ENCODE measurements at places on chromosomes 5 and 9.

GRCh38 chr9:125974705-125975104 lies 227.5 kb downstream of the PBX3 start:
- DNase-seq: no peak

- DNase-seq: no peak
These were observed 135.7 kb upstream of the PITX1 start for GRCh38 chr5:135169753-135170152.

- DNase-seq: no peak
These were observed 152.2 kb downstream of the TMEM167A start for GRCh38 chr5:82925061-82925411.

DNA sequence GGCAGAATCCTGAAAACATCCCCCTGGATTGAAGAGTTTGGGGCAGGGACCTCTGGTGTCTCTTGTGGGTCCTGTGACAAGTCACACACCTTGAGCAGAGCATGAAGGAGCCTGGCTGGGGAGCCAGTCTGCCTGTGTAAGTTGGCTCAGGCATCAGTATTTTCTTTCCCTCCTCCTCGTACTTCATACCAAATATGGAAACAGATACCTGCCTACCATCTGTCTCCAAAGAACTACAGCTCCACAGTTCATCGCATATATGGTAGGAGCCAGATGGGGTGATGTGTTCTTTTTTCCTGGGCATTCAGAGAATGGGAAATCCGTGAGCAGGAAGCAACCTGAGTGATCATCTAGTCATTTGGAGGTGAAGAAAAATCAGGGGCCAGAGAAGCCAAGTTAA lies 177.3 kb upstream of the RAD23B start:
- DNase-seq: no peak

GRCh38 chr5:179680014-179680779 lies 637 bp downstream of the CBY3 start:
- no peak for DNase-seq

GRCh38 chr9:90394871-90395270 lies 247.8 kb downstream of the DIRAS2 start:
- no peak for DNase-seq

DNA sequence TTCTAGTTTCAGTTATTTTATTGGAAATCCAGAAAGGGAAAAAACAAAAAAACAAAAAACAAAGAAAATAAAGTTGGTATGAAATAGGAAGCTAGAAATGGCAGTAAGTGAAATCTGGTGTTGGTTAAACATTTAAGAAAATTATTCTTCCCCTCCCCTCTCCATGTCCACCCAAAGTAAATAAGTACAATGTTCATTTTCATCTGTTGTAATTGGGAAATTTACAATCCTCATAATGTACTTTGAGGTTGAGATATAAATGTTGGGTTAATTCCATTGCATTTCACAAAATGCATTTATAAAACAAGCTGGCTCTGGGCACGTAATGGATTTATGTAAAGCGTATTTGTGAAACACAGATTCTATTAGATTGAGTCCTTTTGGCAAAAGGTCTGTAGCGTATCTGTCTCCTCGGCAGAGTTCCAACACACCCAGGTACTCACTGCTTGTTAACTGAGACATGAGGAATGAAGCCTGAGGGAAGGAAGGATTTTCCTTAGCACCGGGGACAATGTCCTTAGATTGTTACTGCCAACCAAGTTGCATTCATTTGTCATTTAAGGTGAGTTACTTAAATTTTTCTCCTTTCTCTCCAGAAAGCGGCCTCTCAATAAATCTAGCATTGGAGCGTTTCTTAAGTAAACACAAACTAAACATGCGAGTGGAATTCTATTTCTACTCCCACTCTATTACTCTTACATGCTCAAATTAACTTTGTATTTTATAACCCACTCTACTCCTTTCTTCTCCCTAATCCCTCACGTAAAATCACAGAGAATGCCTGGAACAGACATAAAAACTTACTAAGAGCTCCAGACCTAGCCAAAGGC lies 912.3 kb upstream of the WWC1 start:
- no peak for DNase-seq

GRCh38 chr9:123359106-123359505 lies 3.1 kb downstream of the CRB2 start:
- no peak for DNase-seq

DNA sequence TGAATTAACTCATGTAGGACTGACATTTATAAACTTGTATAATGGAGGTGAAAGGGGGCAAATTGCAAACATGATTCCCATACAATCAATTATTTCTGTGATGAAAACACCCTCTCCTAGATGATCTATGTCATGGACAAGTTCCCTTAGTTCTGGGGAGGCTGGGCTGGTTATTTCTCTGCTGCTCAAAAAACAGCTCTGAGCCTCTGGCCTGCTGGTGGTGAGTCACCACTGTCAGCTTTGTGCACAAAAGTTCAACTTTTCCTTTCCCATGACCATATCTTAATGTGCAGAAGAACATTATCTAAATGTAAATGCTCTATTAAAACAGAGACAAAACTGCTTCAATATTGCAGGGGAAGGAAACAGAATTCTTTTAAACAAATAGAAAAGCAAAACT lies 85.0 kb downstream of the HMHB1 start:
- DNase-seq: no peak

- DNase-seq: no peak
These were observed 29.6 kb upstream of the PRDM12 start for GRCh38 chr9:130634801-130635200.

GRCh38 chr9:131518553-131518952 lies 12.5 kb downstream of the UCK1 start:
- DNase-seq: no peak

GRCh38 chr9:95415158-95415557 lies 97.6 kb upstream of the FANCC start:
- DNase-seq: no peak

DNA sequence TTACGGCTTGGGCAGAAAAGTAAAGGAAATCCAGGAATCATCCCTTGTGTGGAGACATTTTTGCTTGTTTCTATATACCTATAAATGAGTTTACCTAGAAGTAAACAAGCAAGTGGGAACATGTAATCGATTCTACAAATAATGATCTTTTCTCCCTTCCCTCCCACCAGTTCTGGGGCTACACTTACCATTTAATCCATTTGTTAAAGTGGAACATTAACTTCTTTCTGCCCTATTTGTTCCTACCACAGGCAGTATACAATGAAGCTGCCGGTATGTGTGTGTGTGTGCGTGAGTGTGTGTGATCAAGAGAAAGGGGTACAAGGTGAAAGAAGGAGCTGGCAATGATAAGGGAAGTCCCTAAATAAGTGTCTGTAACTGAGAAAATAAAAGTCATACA lies 26.4 kb upstream of the ELL2 start:
- DNase-seq: no peak

DNA sequence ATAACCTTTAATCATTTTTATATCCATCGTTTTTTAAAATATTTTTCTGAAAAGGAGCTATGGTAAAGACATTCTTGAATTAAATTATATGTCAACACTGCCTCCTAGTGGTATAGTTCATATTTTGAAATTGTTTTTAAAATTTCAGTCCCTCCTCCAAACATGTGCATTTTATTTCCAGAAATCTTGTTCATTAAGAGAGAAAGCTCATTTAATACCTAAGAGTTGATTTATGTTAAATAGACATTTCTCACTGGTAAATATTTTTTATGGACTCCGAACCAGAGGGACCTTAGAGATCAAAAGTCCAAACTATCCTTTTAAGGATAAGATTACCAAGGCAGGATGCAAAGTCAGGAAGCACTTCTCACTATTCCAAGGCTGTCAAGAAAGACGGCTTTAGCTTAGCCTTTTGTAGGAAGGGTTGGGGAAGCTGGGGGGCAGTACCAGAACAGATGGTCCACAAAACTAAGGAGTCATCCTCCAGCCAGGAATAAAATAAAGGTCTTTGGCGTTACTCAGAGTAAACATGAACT lies 21.6 kb downstream of the BHMT start:
- no peak for DNase-seq

DNA sequence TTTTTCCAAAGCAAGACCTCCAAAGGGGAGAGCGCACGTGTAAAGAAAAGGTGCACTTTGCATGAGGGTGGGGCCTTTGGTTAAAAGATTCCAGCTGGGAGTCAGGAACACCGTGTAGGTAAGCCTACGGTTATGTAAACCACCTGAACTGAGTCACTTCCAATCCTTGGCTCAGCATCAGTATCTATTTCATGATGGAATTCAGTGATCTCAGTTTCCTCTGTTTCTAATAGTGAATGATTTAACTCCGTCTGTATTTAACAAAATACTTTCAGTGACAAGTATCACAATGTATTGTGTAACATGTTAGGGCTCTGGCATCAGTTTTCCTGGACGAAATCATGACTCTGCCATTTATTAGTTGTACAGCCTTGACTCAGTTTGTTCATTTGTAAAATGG lies 1.3 kb upstream of the SVEP1 start:
- no peak for DNase-seq

DNA sequence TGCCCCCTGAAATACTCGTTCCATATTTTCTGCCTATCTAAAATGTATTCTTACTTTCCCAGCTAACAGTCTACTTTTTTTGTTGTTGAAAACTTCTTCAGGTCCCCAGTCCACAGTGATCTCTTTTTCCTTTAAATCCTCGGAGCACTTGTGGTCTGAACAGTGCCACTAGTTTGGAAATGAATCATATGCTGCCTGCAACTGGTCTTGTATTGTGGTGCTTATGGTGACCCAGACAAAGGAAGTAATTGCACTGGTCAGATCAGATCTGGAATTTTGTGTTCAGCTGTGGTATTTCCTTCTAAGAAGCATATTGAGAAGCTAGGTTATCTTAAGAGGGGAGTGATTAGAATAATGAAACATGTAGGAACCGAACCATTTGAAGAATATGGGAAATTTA lies 2.9 kb downstream of the UNC13B start:
- no peak for DNase-seq

- no peak for DNase-seq
These were observed 86.2 kb downstream of the CSNK1G3 start for GRCh38 chr5:123598028-123598689.

DNA sequence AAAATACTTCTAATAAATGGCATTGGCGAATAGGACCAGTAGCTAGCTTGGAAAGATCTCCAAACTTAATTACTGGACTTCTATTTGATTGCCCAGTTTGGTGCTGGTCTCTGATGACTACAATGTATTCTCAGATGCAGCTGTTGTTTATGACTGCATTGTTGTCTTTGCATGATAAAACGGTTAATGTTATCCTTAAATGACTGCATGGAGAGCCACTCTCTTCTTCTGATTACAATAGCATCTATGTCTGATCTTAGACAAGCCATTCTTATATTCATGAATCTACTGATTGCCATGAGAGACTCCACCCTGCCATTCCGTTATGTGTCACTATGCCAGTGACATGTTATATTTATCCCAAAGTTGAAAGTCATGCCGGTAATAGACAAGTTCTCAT lies 42.9 kb upstream of the ERBIN start:
- DNase-seq: no peak

DNA sequence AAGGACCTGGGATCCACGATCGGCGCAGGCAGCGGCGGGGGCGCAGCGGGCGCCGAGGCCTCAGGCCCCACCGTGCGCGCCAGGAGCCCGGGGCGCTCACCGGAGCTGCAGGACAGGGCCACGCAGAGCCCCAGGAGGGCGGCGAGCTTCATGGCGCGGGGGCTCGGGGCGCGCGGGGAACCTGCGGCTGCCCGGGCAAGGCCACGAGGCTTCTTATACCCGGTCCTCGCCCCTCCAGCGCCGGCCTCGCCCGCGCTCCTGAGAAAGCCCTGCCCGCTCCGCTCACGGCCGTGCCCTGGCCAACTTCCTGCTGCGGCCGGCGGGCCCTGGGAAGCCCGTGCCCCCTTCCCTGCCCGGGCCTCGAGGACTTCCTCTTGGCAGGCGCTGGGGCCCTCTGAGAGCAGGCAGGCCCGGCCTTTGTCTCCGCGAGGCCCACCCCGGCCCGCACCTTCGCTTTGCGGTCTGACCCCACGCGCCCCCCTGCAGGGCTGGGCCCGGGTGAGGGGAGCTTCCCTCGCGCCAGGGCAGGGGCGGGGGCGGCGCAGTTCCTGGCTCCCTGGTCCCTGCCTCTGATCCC lies at the start of gene SCGB3A1:
Gene SCGB3A1 (minus strand): TSS at position 189 of the 577 bp plus-strand sequence. CDS start 37 bp downstream, at position 152.
- no peak for DNase-seq

- no peak for DNase-seq
These were observed 313.9 kb downstream of the HTR1A start for GRCh38 chr5:63648376-63648775.

DNA sequence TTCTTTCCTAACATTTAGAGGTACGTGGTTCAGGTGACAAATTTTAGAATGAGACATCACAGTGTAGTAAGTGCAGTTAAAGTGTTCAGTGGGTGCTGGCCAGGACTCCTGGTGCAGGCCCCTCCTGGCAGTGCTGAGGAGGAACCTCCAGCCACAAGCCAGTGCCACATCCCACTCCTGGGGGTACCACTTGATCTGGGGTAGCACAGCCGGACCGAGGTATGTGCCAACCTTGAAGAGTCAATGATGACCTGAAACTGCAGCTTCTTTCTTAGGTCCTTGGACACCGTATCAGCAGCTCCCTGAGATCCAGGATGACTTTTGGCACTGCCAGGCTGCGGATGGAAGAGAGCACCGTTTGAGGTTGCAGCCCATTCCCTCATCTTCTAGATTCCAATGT lies 310.4 kb upstream of the IRX4 start:
- DNase-seq: no peak

GRCh38 chr5:40240671-40241070 lies 439.0 kb upstream of the PTGER4 start:
- DNase-seq: no peak
